Brain (organoid and tissue), 16 donors: ENCODE measurements at places on chromosomes 3 and 15. TPM values are rescaled to one million over a fixed set of nuclear protein-coding genes. Genes with fewer than 3 reads are reported as not detected.

GRCh38 chr15:99249270-99249841, at the start of gene TTC23:
TTC23 (minus strand) TSS chr15:99249581; CDS start chr15:99228712, 20,869 bp downstream.
- peak; percentile 74 for DNase-seq

DNA sequence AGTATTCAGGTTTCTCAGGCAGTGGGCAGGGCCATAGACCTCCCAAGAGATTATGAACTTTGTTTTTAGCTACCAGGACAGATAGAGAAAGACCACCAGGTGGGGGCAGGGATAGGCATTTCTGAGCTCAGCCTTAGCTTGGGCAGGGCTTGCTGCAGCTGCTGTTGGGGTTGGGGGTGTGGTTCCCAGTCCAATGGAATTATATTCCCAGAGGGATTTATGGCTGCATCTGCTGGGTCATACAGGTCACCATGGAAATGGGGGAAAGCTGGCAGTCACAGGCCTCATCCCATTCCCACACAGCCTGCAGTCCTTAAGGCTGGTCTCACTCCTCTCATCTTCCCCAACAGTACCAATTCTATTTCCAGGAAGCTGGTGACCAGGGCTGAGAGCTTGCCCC, 144.6 kb upstream of the ZPLD1 start:
- no peak for DNase-seq

DNA sequence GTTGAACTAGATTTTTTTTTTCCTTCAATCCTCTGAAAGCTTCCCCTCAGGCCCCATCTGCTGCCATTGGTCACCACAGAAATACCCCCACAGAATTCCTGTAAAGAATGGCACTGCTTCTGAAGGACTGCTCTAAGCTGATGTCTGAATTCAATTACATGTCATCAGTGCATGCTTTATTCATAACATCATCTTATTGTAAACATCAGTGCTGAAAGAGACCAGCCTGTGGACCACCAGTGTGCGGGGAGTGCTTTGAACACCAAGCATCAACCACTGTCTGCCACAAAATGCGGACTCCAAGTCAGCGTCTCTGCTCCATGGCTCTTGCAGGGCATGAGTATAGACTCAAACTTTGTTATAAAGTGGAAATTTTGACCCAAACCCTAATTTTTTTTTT, 11.6 kb downstream of the PHLDB2 start:
- DNase-seq, result peak; percentile 46

- DNase-seq, result no peak
These were observed 23.7 kb downstream of the PDE8A start for GRCh38 chr15:85005319-85005718.

Gene CDHR4
- polyA plus RNA-seq, result not detected

DNA sequence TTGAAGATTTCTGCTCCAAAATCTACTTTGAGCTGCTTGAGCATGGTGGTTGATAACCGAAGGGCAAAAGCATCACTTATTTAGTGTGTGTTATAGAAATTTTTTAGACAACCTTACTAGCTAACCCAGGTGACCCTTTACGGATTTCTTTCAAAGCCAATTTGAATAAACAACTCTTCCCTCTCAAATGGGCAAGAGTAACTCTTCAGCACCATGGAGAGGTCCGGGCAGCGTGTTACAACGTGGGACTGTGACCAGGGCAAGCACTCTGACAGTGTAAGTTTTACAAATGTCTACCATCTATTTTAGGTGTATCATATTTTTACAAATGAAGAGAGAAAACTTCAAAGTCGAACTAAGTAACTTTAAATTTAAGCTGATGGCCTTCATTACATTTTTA, 471.8 kb downstream of the MFSD1 start:
- DNase-seq, result no peak

- peak; percentile 76 for DNase-seq
These were observed 107.9 kb downstream of the FMN1 start for GRCh38 chr15:33086500-33087121.

DNA sequence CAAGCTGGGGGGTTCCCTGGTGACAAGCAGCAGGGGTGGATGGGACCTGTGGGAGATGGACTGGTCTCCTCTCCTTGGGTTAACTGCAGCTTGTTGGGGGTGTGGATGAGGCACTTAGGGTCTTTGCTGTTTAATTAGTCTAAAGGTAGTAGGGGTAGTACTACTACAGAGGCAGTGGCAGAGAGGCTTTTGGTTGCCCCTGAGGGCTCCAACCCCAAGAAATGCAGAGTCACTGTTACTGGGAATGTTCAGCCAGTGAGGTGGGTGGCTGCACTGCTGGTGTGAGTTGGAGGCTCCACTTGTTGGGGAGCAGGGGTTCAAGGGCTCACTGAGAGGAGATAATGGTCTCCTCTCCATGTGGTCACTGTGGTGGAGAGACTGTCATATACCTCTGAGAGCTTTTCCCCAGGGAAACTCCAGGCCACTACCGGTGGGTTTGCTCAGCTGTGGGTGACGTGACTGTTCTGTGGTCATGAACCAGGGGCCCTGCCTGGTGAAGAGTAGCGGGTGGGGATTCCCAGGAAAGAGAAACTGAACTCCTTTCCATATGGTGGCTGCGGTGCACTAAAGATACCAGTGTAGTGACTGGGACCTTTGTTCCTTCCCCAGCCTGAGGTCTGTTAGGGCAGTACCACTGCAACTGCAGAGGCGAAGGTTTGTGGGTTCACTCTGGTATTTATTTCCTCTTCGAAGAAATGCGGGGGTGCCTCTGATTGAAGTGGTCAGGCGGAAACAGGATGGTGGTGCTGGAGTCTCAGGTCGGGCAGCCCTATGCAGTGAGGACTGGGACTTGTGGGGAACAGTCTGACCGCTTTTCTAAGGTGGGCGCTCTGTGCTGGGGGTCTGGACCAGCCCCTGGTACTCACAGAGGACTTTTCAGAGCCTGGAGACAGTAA, 68.9 kb upstream of the TNFSF10 start:
- DNase-seq, result no peak

Gene CSPG4
- 11.3 TPM for polyA plus RNA-seq

Gene MUSTN1
- 25.5 TPM for polyA plus RNA-seq

GRCh38 chr15:35746121-35746520, 200.2 kb upstream of the DPH6 start:
- no peak for DNase-seq

- DNase-seq, result no peak
These were observed 11.7 kb downstream of the RASGRF1 start for GRCh38 chr15:79078763-79079410.

GRCh38 chr3:2465842-2466241, 367.2 kb downstream of the CNTN4 start:
- DNase-seq, result no peak

Gene COL6A5
- not detected for polyA plus RNA-seq

DNA sequence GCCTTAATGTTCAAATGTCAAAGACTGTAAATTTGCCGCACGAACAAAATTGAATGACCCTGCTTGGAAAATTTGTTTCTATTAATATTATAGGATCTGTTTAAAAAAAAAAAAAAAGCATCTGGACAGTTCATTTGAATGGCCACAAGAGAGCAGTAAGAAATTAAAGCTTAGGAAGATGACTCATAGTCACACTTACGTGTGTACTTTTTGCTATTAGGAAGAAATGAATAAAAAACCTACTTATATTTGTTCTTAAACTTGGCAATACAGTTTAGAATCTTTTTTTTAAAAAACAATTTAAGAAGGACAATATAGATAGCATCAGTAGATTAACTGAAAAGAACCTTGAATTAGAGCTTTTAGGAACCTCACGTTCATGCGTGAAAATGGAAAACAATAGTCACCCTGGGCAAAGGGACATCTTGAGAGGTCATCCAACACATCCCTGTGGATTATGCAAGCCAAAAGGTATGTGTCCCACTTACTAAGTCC, 621.8 kb downstream of the MECOM start:
- no peak for DNase-seq

Gene SYNM
- polyA plus RNA-seq, result 20.2 TPM

DNA sequence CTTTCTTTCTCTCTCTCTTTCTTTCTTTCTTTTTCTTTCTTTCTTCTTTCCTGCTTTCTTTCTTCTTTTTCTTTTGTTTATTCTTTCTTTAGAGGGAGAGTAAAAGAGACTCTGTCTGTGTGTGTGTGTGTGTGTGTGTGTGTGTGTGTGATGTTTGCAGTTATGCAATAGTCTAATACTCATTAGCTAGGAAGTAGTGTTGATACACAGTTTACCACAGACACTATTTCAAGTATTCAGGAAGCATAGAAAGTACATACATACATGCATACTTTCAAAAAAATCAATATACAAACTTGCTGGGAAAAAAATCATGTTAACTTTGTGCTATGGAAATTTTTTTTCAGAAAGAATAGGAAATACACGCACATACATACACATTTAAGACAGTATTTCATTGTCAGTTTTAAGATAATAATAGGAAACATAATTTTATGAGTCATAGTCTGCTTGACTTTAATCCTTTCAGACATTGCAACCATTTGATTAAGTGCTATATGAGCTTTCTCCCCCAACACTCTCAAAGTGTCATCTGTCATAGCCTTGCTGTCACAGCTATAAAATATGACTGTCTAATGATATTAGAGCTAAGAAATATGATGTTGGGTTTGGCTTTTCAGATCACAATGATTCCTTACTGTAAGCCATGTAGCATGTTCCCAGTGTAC, 74.9 kb upstream of the EPHA3 start:
- DNase-seq, result peak; percentile 10

DNA sequence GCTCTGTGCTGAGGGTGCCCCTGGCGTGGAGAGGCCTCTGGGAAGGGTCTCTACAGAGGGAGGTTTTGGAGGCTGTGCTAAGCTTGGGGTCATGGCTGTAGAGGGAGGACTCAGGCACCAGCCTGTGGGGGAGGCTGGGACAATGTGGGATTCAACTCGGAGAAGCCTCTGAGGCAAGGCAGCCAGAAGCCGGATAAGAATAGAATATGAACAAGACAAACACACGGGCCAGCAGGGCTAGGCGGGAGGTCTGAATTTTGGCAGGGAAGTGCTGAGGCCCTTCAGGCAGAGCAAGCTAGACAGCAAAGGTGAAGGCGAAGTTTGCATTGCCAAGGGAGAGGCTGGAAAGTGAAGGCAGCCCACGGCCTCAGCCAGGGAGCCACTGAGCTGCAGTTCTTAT, 612.1 kb upstream of the NR2F2 start:
- DNase-seq, result no peak

Gene GBE1
- polyA plus RNA-seq, result 6.4 TPM

- DNase-seq, result no peak
These were observed 43.9 kb downstream of the GOLIM4 start for GRCh38 chr3:168051531-168052471.

- no peak for DNase-seq
These were observed 169.3 kb upstream of the BHLHE40 start for GRCh38 chr3:4809922-4810321.

GRCh38 chr3:74314696-74315095, 299.8 kb downstream of the CNTN3 start:
- DNase-seq, result no peak

DNA sequence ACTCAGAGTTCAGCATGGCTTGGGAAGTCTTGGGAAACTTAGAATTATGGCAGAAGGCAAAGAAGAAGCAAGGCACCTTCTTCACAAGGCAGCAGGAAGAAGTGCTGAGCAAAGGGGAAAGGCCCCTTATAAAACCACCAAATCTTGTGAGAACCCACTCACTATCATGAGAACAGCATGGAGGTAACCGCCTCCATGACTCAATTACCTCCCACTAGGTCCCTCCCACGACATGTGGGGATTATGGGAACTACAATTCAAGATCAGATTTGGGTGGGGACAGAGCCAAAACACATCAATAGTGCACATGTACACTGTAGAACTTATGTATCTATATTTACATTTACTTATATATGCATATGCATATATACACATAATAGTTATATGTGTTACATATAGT, 565.3 kb upstream of the NR2F2 start:
- no peak for DNase-seq

DNA sequence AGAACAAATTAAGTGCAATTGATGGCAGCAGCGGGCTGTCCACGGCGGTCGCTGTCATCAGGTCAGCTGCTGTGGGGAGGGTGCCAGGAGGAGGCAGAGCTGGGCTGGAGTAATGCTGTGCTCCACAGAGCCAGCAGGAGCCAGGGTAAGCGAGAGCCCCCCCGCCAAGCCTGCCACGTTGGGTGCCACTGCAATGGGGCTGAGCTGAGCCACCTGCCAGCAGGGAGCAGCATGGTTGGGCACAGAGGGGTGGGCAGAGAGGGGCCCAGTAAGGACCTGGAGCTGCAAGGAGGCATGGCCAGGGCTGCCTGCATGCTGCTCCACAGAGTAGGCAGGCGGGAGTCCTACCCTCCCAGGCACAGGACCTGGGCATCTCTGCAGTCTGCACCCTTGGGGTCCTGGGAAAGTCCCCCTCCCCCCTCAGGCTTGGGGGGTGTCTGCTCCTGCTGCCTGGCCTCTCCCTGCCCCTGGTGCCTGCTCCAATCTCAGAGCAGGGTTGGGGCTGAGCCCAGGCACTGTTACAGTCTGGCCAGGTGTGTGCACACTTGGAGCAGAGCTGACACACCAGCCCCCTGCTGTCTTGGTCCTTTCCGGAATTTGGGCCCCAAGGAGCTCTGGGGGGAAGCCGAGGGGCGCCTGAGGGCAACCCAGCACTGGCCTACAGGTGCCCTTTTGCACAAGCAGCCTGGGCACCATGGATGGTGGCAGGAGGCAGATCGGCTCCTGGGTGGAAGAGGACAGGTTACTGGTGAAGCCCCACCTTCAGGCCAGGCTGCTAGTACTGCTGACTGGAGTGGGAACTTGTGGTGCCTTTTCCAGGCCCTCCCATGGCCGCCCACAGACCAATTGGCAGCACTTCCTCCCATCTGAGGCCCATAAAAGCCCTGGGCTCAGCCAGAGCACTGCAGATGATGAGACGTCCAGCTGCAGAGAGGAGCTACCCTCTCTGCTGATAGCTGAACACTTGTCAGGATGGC, 8.5 kb upstream of the PIAS1 start:
- DNase-seq, result no peak

Gene GRM2
- 10.5 TPM for polyA plus RNA-seq

Gene MAP1A
- 107 TPM for polyA plus RNA-seq

DNA sequence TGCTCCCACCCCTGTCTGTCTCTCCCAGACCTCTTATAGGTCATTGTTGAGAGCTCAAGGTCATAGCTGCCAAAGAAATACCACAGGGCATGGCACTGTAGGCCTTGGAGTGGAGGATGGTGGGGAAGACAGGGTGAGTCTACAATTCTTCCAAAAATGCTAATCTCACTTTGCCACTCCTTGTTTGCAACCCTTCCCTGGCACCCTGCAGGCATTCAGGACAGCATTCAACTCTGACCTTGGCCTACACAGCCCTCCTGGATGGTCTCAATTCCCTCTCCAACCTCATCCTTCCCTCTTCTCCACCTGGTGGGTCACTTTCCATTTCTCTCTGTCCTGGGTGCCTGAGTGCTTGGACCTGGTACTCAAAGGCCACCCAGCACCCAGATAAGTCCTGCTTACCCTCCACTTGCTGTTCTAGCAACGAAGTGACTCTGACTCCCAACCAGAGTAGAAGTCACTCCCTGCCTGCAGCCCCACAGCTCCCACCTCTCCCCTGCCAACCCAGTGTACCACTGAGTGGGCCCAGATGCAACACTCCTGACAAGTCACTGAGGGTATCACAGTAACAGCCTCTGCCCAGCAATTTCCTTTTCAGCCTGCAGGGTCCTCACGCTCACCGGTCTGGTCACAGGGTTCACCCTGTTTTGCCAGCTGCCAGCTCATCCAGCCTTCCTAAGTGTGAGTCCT, 36.6 kb downstream of the AMOTL2 start:
- no peak for DNase-seq

- peak; percentile 48 for DNase-seq
These were observed 47.3 kb downstream of the ZDHHC19 start for GRCh38 chr3:196163666-196164493.

GRCh38 chr3:4899710-4900109, 79.5 kb upstream of the BHLHE40 start:
- no peak for DNase-seq
